Endothelial cell of umbilical vein (primary cell): ENCODE measurements at places on chromosomes 6 and 20.

DNA sequence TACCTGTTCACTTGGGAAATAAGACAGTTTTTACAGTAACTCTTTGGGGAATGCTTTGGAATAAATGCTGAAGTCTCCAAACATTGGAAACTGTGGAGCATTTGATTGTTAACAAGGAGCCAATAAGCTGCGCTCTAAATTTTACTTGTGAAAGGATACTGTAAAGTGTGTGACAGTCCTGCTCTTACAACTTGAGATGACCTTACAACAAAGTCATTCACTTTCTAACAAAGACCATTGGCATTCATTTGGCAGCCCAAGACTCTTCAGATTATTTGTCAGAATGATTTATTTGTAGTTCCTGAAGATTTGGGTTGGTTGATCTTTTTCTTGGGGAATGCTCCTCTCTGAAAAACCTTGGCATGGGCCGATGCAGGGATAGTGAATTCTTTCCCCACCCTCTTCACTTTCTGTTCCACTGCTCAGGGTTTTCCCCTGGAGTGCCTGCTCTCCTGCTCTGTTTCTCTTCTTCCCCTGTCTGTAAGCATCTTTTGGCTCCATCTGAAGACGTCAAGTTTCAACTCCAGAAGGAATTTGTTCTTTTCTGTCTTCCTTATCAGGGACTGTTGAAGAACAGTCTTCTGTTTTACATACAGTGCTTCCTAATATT, 116.4 kb downstream of the AKAP7 start:
- DNase-seq = no peak

DNA sequence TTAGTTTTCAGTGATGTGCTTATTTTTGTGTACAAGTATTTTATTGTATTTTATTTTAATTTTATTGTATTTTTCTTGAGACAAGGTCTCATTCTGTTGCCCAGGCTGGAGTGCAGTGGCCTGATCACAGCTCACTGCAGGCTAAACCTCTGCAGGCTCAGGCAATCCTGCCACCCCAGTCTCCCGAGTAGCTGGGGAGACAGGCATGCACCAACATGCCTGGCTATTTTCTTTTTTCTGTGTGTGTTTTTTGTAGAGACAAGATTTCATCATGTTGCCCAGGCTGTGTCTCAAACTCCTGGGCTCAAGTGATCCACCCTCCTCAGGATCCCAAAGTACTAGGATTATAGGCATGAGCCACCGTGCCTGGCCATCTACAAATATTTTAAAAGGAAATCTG, 146.3 kb downstream of the MANEA start:
- no peak for DNase-seq

- no peak for DNase-seq
Measured at GRCh38 chr6:162541019-162541601, 186.5 kb downstream of the PRKN start.

- DNase-seq = no peak
Measured at GRCh38 chr6:19562468-19562867, 274.7 kb upstream of the ID4 start.

GRCh38 chr20:46580613-46581205, 30.3 kb upstream of the OCSTAMP start:
- no peak for DNase-seq

GRCh38 chr6:51495096-51495495, 592.3 kb downstream of the PKHD1 start:
- no peak for DNase-seq

DNA sequence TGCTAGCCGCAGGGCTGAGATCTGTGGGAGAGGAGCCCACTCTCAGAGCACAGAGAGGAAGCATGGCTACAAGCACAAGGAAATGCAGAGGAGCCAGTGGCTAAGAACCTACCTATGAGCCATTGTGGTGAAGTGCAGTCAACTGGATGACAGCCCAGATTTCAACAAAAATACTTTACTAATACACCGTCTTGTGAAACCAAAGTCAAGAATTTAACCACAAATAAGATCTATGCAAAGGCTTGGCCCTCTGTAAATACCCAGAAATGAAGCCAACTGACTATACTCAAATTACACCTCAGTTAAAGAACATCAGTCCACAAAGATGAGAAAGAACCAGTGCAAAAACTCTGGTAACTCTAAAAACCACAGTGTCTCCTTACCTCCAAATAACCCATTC, 40.1 kb upstream of the PTCHD4 start:
- DNase-seq = no peak

GRCh38 chr6:43508481-43509141, 1.5 kb downstream of the LRRC73 start:
- DNase-seq = no peak

DNA sequence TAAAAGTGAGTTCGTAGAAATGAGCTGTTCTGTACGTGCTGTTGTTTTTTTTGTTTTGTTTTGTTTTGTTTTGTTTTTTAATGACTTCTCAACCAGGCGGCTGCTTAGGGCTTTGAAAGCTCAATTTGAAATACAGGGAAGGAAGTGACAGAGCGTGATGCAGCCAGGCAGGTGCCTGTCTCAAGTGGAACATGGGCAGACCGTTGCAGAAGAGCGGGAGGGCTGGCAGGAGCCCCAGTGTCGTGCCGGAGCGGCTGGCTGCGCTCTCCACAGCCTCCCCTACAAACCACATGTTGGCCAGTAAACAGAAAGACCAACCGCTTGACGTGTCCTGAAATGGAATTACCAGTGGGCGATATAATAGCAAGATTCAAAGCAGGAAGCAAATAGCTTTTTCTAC, 164.9 kb upstream of the RREB1 start:
- no peak for DNase-seq

DNA sequence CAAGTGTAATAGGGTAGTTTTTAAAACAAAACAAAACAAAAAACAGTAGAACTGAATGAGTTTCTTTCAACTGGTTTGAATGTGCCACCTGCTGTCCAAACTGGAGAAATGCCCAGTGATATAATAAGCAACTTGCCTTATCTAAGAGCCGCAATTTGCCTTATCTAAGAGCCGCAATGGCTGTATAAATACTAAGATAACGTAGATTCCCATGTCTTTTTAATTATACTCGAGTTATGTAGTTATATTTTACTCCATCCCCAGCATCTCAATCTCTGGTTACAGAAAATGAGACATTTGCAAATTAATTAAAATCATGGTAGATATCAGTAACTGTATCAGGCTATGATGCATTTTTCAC, 67.2 kb downstream of the RPP40 start:
- DNase-seq = peak; percentile 67

DNA sequence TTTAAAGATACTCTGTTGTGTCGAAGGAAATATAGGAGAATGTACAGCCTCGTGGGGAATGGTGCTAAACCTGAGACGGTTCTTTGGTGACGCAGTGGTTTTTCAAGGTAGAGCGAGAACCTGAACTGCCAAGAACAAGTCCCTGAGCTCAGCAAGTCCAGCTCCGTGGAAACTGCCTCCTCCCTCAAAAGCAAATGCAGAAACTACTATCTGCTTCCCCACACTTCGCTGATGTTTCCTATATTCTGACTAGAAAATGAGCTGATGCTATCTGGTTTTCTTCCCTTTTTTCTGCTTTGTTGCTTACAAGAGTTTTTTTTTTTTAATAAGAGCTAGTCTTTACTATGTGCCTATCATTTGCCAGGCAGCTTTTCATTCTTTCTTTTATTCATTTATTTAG, 85.3 kb upstream of the LY86 start:
- no peak for DNase-seq

DNA sequence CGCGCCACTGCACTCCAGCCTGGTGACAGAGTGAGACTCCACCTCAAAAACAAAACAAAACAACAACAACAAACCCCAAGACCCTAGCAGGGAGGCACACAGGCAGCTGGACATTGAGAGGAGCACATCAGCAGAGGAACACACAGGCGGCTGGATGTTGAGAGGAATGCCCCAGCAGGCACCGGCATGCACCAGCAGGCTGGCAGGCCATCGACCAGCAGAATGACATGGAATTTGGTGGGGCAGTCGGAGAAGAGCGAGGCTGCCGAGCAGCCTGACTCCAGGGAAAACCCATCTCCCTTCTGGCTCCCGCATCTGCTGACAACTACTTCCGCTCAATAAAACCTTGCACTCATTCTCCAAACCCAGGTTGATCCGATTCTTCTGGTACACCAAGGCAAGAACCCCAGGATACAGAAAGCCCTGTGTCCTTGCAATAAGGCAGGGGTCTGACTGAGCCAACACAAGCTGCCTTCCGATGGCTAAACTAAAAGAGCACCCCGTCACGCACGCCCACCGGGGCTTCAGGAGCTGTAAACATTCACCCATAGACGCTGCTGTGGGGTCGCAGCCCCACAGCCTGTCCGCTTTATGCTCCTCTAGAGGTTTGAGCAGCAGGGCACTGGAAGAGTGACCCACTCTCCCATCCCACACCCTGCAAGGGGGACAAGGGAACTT, 60.2 kb downstream of the SLC22A23 start:
- DNase-seq = no peak

GRCh38 chr6:70379473-70380013, 33.8 kb upstream of the FAM135A start:
- no peak for DNase-seq
